Right ventricle myocardium superior (tissue), 1 donor: ENCODE measurements at places on chromosomes 4 and X.

- DNase-seq: no peak
Measured at GRCh38 chrX:148629434-148629833, 129.0 kb downstream of the AFF2 start.

- DNase-seq: no peak
Measured at GRCh38 chrX:119981286-119982070, 37.9 kb upstream of the NKAP start.

DNA sequence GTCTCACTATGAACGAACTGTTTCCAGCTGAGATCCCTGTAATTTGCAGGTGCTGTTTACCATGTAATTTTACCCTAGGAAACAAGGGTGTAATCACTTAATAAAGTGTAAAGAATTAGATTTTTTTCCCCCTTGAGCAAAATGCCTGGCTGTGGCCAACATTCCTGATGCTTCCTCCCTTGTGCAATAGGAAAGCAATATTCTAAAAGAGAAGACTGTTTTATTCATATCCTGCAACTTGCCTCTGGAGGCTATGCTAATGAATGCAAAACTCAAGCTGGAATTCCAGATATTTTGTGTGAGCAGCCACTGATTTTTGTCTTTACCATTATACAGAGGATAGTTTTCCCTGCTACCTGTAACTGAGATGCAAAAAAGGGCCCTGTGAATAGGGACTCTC lies 98.0 kb downstream of the AWAT2 start:
- no peak for DNase-seq

DNA sequence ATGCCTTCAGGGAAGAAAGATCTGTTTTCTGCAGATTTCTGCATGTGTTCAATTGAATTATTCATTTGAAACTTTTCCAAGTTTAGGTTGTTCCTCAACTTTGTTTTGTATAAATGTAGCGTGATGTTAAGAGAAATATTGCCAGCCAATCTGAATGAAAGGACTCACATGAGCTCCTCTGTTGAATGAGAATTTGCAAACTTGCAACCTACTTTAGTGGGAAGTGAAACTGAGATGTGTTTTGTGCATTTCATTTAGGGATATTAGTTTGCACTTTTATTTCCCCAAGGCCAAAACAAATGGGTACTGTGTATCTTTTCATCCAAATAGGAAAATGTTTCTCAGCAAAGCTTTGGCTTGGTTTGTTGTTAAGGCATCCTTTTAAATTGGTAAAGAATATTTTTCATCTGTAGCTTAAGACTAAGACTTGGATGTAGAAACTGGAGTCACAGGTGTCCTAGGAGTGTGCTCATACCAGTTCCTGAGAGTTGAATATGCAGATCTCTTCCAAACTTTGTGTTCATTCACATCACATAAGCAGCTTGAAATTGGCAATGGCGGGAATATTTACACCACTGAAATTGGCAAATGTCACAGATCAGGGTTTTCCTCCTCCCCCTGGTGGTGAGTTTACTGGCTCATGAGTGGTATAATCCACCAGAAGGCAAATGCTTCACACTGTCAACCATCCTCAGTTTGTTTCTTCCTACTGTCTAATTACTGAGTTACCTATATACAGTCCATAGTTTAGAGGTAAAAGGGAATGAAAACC lies 193.6 kb upstream of the BANK1 start:
- DNase-seq: no peak

DNA sequence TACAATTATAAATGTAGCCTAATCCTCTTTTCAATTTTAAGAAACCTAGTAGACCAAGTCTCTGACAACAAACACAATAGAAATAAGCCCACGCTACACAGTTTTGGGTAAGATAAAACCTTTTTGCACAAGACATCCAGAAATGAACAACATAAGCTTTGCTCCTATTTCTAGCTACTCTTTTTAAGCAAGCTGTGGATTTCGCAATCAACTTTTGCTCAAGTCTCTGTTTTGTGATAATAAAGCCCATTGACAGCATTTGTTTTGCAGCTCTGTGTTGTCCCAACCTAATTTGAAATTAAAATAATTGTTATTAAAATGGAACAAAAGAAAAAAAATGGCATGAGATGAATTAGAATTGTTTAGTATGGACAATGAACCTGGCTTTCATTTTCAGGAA lies 287.9 kb upstream of the PUDP start:
- DNase-seq: no peak

GRCh38 chrX:119624951-119625668 lies 18.9 kb upstream of the NKRF start:
- no peak for DNase-seq

GRCh38 chrX:154476821-154477220 lies 2.3 kb downstream of the LAGE3 start:
- no peak for DNase-seq

GRCh38 chr4:81359207-81359606 lies 112.5 kb downstream of the RASGEF1B start:
- DNase-seq: no peak

- no peak for DNase-seq
Measured at GRCh38 chrX:53003111-53003510, 44.8 kb upstream of the FAM156A start.

DNA sequence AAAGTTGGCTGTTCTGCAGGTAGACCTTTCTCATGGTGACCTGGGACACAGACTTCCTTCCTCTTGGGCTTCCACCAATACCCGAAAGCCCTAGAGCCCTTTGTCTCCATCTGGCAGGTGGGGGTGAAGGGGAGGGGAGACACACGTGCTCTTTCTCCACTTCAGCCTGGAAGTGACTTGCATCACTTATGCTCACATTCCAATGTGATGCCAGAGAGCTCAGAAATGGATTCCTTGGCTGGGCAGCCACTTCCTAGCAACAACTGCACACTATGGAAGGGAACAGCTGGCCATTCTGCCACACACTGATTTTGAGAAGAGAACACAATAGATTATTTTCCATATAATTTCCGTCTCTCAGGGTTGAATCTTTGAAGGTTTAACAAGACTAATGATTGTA lies 36.3 kb downstream of the C4orf51 start:
- DNase-seq: no peak

DNA sequence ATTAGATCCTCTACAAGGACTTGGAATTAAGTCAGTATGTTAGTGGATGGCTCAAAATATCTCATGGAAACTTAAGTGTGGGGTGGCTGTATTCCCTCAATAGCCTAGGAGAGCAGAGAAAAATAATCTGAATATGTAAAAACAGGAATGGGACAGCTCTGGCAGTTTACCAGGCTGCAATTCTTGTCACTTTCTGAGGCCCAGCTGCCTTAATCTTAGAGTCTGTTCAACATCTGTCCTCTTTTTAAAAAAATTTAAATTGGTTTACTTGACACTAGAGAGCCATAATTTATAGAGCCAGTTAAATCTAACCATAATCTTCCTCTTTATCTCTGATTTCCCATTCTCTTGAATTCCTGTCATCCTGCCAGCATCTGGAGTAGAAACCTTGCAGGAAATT lies 109.2 kb upstream of the CXCL13 start:
- DNase-seq: no peak

DNA sequence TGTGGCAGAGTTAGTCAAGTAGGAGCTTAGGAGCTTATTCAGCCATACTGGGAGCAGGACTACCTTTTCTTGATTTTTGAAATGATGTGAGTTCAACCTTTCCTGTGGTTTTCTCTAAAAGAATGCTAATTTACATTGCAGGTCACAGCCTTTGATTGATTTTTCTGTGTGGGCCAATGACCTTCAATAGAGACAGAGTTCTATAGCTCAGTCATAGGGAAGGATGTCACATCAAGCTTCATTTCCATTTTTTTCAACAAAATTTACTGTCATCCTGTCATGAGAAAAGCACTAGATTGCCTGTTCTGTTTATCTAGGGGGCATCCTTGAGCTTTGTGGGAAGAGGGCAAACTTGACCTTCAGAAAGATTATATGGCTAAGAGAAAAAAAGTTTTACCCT lies 448.7 kb downstream of the MID1IP1 start:
- DNase-seq: no peak
